IMR-90 (cell line): ENCODE measurements at places on chromosomes 11 and 22. TPM values are rescaled to one million over a fixed set of nuclear protein-coding genes. Genes with fewer than 3 reads are reported as not detected.
A peak's percentile ranks its signal among the peaks of the same experiment; 100 is the strongest.

DNA sequence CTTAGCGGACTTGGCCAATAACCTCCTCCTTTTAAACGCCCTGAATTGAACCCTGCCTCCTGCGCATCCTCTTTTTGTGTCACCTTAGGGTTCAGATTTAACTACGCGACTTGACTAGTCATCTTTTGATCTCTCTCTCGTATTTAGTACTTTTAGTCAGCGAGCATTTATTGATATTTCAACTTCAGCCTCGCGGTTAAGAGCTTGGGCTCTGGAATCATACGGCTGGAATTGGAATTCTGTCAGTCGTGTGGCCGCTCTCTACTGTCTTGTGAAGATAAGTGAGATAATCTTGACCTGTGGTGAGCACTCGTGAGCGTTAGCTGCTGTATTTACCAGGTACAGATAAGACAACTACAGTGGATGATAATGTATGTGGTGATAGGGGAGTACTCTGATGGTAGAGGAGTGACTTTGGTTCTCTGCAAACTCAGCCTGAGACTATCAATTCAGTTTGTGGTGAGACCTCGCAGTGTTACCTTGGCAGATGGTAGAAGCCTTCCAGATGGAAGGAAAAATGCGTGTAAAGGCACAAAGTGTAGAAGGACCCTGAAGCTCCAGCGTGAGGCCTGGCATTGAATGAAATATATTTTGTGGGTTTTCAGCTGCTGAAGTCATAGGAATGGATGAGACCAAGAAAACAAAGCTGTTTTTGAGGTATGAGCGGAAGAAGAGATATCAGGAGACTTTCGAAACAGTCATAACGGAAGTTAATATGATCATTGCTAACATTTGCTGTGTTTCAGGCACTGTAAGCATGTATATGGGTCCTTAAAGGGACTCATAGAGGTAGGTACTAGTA lies 682 bp downstream of the ATM start:
- DNase-seq: peak; percentile 22
- H3K4me3 ChIP-seq: peak overlapping the region; percentile 73
- H3K27me3 ChIP-seq: no peaks in the 10 kb centered on the region
- peaks cover 4% of the 10 kb centered on the region; the same call in 1 of the 2 replicates for H3K4me1 ChIP-seq

Gene RPS3
- total RNA-seq: 2,360 and 3,444 TPM in 2 replicates

Gene CHRDL2
- total RNA-seq: not detected in 2 replicates

Gene HORMAD2
- not detected in 2 replicates for total RNA-seq

DNA sequence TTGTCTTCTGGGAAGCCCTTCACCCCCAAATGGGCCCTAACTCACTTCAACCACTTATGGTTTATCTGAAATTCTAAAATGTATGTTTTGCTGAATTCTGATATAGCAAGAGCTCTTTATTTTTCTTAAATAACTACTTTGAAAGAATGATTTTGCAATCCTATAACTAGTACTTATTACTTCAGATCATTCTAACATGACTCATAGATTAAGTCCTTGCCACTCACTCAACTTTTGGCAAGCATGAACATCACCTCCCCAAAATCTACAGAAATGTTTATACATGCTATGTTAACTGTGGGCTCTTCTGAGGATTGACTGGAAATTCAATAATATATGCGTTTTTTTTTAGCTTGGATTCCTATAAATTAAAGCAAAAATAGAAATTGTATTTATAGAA lies 367.4 kb upstream of the FAT3 start:
- no peak overlapping the region for H3K4me3 ChIP-seq
- H3K27me3 ChIP-seq: no peaks in the 10 kb centered on the region
- no peak overlapping the region for H3K27ac ChIP-seq

- H3K27ac ChIP-seq: peak overlapping the region; percentile 94; the same call in 1 of the 2 replicates
- peaks cover 13% of the 10 kb centered on the region for H3K36me3 ChIP-seq
- no peaks in the 10 kb centered on the region for H3K27me3 ChIP-seq
- H3K4me1 ChIP-seq: peaks cover 33% of the 10 kb centered on the region
Observed at GRCh38 chr11:61969838-61970662, 2.6 kb upstream of the FTH1 start.

GRCh38 chr11:92894197-92894596 lies 75.3 kb upstream of the MTNR1B start:
- no peak overlapping the region for H3K27ac ChIP-seq
- no peaks in the 10 kb centered on the region for H3K4me1 ChIP-seq
- no peaks in the 10 kb centered on the region; the same call in 1 of the 2 replicates for H3K27me3 ChIP-seq
- no peak for DNase-seq
- no peak overlapping the region for H3K4me3 ChIP-seq

- peaks cover 2% of the 10 kb centered on the region; the same call in 1 of the 2 replicates for H3K36me3 ChIP-seq
- H3K27me3 ChIP-seq: no peaks in the 10 kb centered on the region
- DNase-seq: peak; percentile 89
Observed at GRCh38 chr11:112248201-112248600, 12.5 kb downstream of the PLET1 start.

DNA sequence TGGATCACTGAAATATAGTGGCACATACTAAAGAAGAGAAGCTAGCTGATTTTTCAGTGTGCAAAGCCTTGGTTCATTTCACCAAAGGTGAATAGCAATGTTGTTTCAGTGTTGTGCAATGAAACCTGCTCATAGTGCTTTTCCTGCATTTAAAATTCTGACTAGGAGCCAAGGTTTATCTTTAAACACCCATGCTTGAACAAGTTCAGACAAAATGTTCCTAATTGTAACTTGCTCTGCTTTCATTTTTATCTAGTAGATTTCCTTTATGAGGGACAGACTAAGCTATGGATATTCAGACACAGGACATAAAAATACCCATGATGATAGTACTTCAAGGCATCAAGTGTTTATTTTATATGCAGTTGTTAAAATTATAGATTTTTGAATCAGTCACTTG lies 47.7 kb downstream of the BBOX1 start:
- no peak overlapping the region for H3K27ac ChIP-seq
- H3K27me3 ChIP-seq: no peaks in the 10 kb centered on the region
- DNase-seq: no peak
- H3K36me3 ChIP-seq: no peaks in the 10 kb centered on the region

Gene UBQLNL
- total RNA-seq: 0.18 TPM in 1 of 2 replicates, not detected in the other

- peak; percentile 49 for DNase-seq
- peak overlapping the region; percentile 28 for H3K4me3 ChIP-seq
- peaks cover 50% of the 10 kb centered on the region for H3K4me1 ChIP-seq
- H3K27me3 ChIP-seq: no peaks in the 10 kb centered on the region
- H3K27ac ChIP-seq: peak overlapping the region; percentile 78
- no peaks in the 10 kb centered on the region for H3K36me3 ChIP-seq
Observed at GRCh38 chr11:7577291-7578190, 63.7 kb downstream of the PPFIBP2 start.

GRCh38 chr22:18071968-18072310 lies 5.9 kb upstream of the PEX26 start:
- H3K4me3 ChIP-seq: no peak overlapping the region
- H3K4me1 ChIP-seq: peaks cover 6% of the 10 kb centered on the region
- H3K36me3 ChIP-seq: no peaks in the 10 kb centered on the region
- H3K27ac ChIP-seq: no peak overlapping the region
- H3K27me3 ChIP-seq: no peaks in the 10 kb centered on the region

Gene ESAM
- under 0.01 TPM in 1 of 2 replicates, not detected in the other for total RNA-seq

DNA sequence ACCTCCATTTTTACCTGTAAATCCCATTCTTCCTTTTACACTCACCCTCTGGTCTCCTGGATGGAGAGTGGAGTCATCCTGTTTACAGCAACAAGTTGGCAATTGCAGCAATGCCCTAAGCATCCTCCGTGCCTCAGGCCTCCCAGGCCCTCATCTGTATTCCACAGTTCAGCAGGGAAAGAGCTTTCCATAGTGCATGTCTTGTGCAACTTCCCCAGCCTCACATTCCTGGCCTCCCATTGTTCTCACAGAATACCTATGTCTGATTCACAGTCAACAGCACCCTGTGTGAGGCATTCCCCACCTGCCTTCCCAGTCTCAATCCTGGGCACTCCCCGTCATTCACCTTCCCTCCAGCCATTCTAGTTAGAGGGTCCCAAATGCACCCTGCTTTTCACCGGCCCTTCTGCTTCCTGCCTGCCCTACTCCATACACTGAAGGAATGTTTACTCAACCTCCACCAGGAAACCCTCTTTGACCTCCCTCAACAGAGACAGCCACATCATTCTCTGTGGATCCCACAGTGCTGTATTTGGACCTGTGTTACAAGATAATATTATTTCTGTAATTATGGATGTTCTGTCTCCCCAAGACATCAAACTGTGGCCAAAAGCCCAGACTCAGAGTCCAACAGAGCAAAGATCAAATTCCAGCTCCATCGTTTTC lies 405.7 kb downstream of the BUD13 start:
- no peaks in the 10 kb centered on the region for H3K4me1 ChIP-seq
- H3K36me3 ChIP-seq: no peaks in the 10 kb centered on the region
- no peak overlapping the region for H3K27ac ChIP-seq
- H3K27me3 ChIP-seq: no peaks in the 10 kb centered on the region
- DNase-seq: no peak
- no peak overlapping the region for H3K4me3 ChIP-seq

Gene CCDC116
- under 0.01 TPM in 1 of 2 replicates, not detected in the other for total RNA-seq

DNA sequence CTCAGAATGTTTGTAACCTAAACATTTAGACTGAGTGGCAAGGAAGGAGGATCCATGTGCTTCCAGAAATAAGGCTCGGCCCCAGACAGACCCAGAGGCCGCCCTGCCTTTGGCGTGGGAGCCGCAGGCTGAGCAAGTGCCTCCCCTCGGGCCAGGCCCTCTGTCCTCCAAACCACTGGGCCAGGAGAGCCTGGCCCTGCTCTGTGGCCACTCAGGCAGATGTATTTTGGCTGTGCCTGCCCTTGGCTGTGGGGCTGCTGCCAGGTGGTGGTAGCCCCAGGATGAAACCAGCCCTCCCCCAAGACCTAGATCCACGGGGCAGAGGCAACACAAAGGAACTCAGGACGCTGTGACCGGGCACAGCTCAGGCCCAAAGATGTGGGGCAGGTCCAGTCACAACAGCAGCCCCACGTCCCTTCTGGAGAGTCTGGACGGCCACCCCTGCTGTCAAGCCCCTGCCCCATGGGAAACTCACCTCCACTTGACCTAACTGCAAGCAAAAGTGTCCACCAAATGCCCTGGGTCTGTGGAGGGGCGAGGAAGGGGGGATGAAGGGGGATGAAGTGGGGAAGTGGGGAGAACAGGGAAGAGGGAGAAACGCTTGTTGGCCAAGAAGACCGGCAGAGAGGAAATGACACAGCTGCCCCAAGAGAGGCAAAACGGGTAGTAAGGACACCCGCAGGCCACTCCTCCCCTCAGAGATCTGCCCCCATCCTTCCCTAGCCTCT lies 24.0 kb downstream of the PISD start:
- H3K36me3 ChIP-seq: peaks cover 3% of the 10 kb centered on the region
- H3K27me3 ChIP-seq: no peaks in the 10 kb centered on the region
- H3K27ac ChIP-seq: peak overlapping the region; percentile 4; the same call in 1 of the 2 replicates
- DNase-seq: no peak
- peaks cover 8% of the 10 kb centered on the region for H3K4me1 ChIP-seq

Gene TSG101
- total RNA-seq: 67.4 and 76.4 TPM in 2 replicates

GRCh38 chr22:47902646-47903180 lies 1140.3 kb downstream of the TBC1D22A start:
- H3K36me3 ChIP-seq: no peaks in the 10 kb centered on the region
- no peak for DNase-seq
- H3K27me3 ChIP-seq: no peaks in the 10 kb centered on the region
- no peaks in the 10 kb centered on the region for H3K4me1 ChIP-seq
- no peak overlapping the region for H3K4me3 ChIP-seq

DNA sequence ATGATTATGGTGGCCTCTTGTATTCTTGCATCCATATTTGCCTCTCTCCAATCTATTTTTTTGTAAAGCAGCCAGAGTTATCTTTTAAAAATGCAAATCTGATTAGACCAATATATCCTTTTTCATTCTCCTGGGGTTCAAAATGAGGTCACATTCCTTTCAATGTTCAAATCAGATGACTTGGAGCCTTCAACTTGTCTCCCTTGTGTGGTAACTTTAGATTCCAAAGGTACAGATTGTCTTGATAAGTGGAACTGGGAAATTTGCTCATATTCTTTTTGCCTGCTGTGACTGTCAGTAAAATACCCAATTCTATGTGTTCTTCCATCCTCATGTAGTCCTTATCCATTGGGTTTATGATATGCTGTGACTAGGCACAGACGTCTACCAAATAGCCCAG lies 15.1 kb upstream of the CAPRIN1 start:
- no peak for DNase-seq
- no peaks in the 10 kb centered on the region for H3K4me1 ChIP-seq
- H3K36me3 ChIP-seq: no peaks in the 10 kb centered on the region
- no peak overlapping the region for H3K27ac ChIP-seq
- no peak overlapping the region for H3K4me3 ChIP-seq

Gene MPPED2
- not detected in 2 replicates for total RNA-seq

DNA sequence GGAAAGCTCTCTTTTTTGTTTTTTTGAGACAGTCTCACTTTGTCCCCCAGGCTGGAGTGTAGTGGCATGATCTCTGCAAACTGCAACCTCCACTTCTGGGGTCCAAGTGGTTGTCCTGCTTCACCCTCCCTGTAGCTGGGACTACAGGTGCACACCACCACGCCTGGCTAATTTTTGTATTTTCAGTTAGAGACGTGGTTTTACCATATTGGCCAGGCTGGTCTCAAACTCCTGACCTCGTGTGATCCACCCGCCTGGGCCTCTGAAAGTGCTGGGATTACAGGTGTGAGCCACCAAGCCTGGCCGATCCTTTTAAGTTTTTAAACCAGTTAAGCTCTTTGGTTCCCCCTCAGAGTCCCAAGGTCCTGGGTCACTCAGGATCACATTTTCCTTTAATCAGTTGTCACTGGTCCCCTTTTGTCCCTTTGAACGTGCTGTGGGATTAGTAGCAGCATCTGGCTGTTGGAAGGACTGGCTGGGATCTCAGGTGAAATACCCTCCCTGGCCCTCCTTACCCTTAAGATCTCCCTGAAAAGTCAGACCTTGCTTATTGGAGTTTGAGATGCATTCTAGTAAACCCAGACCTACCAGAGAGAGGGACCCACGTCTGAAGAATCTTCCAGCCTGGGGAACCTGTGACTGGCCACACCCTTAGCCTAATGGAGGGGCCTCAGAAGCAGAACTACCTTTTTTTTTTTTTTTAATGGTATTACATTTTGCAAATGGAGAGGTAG lies 8.1 kb downstream of the MALAT1 start:
- peak overlapping the region; percentile 16 for H3K27ac ChIP-seq
- no peaks in the 10 kb centered on the region for H3K27me3 ChIP-seq
- H3K4me3 ChIP-seq: peak overlapping the region; percentile 72
- H3K4me1 ChIP-seq: no peaks in the 10 kb centered on the region
- peak; percentile 95 for DNase-seq
- peaks cover 40% of the 10 kb centered on the region for H3K36me3 ChIP-seq

- H3K4me3 ChIP-seq: no peak overlapping the region
- no peaks in the 10 kb centered on the region for H3K4me1 ChIP-seq
- no peak overlapping the region for H3K27ac ChIP-seq
- no peak for DNase-seq
- H3K27me3 ChIP-seq: no peaks in the 10 kb centered on the region
- peaks cover 5% of the 10 kb centered on the region for H3K36me3 ChIP-seq
Observed at GRCh38 chr11:77967121-77967520, 27.3 kb downstream of the INTS4 start.

- H3K36me3 ChIP-seq: peaks cover 5% of the 10 kb centered on the region; the same call in 1 of the 2 replicates
- H3K4me1 ChIP-seq: peaks cover 2% of the 10 kb centered on the region; the same call in 1 of the 2 replicates
- H3K27ac ChIP-seq: no peak overlapping the region
- no peak for DNase-seq
Observed at GRCh38 chr11:66614073-66614472, 2.4 kb upstream of the RBM14 start.
